CD14-positive monocyte (primary cell): ENCODE measurements at places on chromosomes 11 and 22. TPM values are rescaled to one million over a fixed set of nuclear protein-coding genes. Genes with fewer than 3 reads are reported as not detected.

DNA sequence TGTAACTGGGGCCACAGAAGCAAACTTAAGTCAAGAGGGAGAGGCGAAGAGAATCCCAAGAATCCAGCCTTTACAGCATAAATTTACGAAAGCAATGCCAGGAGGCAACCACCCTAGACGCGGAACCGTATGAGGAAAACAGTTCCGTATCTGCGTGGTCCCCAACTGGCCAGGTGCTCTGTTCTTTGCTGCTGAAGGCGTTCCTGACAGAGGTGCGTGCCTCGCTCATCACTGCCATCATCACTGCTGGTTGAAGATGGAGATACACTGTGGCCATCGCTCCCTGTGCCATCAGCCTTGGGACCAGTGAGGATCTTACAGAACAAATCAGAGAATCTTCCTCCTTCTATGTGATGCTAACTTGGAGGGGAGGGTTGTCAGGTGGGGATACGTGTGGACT is 270.5 kb upstream of the B3GAT1 start:
- no peak for DNase-seq

Gene CLDN5
- 0.27 TPM for polyA plus RNA-seq

Gene NXPE4
- polyA plus RNA-seq: not detected in 2 replicates

Gene UBQLN3
- polyA plus RNA-seq: not detected in 2 replicates
